ENCODE measurements at places on chromosomes 6 and 20. TPM values are rescaled to one million over a fixed set of nuclear protein-coding genes. Genes with fewer than 3 reads are reported as not detected.

The IRAK1BP1 gene
- total RNA-seq = 1.9 TPM

DNA sequence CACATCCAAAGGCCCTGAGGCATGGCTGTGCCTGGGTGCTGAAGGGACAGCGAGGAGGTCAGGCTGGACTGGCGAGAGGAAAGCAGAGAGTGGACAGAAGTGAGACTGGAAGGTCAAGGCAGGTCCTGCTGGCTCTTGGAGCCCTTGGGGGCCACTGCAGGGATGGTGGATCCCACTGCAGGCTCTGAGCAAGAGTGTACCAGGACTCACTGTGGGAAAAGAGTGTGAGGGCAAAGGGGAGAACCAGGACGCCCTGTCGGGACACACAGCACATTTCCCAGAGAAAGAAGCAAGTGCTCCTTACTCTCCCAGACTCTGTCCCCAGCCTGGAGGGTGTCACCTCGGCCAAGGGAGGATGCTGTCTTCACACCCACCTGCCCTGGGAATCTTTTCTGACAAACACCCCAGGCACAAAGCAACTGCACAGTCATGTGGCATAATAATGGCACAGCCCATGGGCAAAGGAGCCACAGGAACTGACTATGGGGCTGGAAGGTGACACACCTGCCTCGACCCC is 172.3 kb upstream of the CST7 start:
- DNase-seq = no peak
- H3K27ac ChIP-seq = no peak overlapping the region
- H3K36me3 ChIP-seq = no peaks in the 10 kb centered on the region

The PPARD gene
- 10.4 TPM for total RNA-seq

The PSORS1C2 gene
- total RNA-seq = not detected

- H3K27ac ChIP-seq = no peak overlapping the region
- no peak overlapping the region for H3K4me3 ChIP-seq
- no peak for DNase-seq
- no peaks in the 10 kb centered on the region for H3K4me1 ChIP-seq
These were observed 31.4 kb upstream of the SIRPG start for GRCh38 chr20:1688886-1689538.

DNA sequence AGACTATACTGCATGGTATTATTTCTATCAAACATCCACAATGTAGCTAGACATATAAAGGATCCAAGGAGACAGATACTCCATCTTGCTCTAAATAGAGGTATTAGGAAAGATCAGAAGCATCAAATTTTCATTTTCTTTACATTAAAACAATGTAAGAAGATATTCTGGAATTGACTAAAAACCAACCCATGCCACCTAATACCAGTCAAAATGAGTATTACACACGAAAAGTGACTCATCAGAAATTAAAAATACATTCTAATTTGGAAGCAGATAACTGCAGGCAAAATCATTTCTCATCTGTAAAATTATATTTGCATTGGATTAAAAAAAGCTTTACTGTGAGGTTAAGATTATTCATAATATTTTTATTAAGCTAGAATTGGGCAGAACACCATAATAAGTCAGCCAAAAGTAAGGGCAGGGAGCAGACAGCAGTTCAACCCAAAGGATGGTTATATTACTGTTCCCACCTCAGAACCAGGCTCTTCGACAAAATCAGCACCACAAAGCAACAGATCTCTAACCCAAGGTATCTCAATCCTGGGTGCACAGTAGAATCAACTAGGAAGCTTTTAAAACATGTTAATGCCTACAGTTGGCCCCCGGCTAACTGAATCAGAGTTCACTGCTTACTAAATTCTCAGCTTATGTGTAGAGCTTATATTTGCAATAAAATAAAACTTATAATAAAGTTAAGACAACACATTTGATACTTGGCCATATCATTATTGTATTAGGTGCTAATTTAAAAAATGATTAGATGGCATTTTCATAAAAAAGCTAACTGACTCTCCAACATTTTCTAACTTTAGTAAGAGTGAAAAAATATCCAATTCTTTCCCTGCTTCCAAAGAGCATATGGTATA is 35.2 kb downstream of the SAMD3 start:
- H3K4me1 ChIP-seq = no peaks in the 10 kb centered on the region
- no peak for DNase-seq
- H3K36me3 ChIP-seq = no peaks in the 10 kb centered on the region
- no peak overlapping the region for H3K4me3 ChIP-seq
- no peaks in the 10 kb centered on the region for H3K27me3 ChIP-seq
- no peak overlapping the region for H3K27ac ChIP-seq

DNA sequence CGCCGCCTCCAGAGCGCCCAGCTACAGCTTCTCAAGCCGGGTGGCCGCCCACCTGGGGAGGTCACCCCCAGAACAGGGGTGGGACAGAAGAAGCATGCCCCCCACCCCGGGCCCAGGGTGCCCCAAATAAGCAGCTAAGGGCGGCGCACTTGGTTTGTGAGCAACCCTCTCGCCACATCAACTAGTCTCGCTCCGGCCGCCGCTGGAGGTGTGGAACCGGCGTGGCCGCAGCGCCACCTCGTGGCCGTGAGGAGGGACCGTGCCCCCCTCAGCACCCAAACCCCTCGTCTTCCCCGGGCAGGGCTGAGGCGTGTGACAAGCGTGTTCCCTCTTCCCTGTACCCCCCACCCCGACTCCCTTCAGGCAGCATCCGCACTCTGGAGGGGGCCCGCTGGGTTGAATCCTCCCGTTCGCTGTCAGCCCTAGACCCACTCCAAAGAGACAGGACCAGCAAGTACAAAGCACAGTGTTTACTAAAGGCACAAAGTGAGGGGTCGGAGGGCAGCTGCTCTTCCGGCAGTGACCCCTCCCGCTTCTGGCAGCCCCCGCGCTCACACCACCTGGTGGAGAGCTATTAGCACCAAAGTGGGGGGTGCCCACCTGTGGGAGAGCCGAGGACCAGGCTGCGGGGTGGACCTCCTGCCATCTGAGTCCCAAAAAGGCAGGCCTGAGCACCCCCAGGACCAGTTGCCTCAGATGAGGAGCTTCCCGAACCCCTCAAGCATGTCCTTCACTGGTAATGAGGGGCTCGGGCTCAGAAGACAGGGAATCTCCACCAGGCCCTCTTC is 45.4 kb downstream of the MDFI start:
- peaks cover under 1% of the 10 kb centered on the region for H3K27me3 ChIP-seq
- DNase-seq = peak; percentile 51

The ATP6V1G2 gene
- total RNA-seq = 3.1 TPM

The RAB32 gene
- total RNA-seq = 108 TPM

DNA sequence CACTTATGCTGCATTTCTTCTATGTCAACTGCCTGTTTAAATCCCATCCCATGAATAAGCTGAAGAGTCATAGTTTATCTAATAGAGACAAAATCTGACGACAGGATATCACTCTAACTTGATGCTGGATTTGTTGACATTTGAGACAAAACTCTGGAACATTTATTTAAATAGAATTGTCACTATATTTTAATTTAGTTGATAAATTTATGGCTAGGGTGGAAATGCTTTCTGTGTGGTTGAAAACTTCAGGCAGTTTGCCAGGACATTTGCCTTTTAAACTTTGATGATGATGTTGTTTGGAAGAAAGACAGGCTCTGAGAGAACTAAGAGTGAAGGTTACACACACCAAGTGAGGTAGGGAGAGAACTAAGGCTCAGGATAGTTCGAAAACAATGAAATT is 68.1 kb downstream of the GJA1 start:
- H3K4me3 ChIP-seq = no peak overlapping the region
- H3K36me3 ChIP-seq = no peaks in the 10 kb centered on the region
- DNase-seq = peak; percentile 70
- peak overlapping the region; percentile 97 for H3K27ac ChIP-seq

- H3K27me3 ChIP-seq = peaks cover 8% of the 10 kb centered on the region
- H3K27ac ChIP-seq = no peak overlapping the region
- H3K4me1 ChIP-seq = peaks cover 10% of the 10 kb centered on the region
- peak; percentile 14 for DNase-seq
These were observed 53.5 kb downstream of the PXDC1 start for GRCh38 chr6:3698021-3698420.

DNA sequence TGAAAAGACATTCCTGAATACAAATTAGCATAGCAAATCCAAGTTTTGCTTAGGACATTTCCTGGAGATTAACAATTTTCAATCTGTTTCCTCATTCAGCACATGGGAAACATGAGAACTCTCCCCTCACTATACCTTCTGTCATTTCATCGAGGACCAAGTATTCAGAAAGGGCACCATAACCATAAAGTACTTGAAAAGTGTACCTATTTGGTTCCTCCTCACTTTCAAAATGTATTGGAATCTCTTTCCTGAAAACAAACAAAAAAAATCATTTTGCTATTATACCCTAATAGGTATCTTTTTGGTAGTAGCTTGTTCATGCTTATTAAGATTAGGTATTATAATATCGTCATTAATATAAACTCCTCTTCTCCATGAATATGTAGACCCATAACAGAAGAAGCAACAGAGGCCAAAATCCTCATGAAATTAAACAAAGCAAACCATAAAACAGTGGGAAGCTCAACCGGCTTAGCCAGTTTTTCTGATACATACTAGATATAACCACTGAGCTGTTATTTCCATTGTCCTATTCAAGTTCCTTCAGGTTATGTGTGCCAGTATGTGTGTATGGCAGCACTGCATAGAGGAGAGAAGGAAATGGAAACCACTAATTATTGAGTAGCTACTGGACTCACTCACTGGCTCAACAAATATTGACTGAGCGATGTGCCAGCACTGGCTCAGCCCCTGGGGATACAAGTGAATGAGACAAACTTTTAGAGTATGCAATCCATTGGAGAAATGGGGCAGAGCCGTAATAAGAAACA is 274.0 kb downstream of the MAFB start:
- no peak for DNase-seq
- H3K27me3 ChIP-seq = no peaks in the 10 kb centered on the region
- no peak overlapping the region for H3K27ac ChIP-seq
- no peaks in the 10 kb centered on the region for H3K36me3 ChIP-seq

The VARS2 gene
- 7.2 TPM for total RNA-seq

GRCh38 chr6:121639021-121639420 is 203.6 kb downstream of the GJA1 start:
- H3K4me1 ChIP-seq = no peaks in the 10 kb centered on the region
- H3K27ac ChIP-seq = no peak overlapping the region
- H3K36me3 ChIP-seq = no peaks in the 10 kb centered on the region
- no peak overlapping the region for H3K4me3 ChIP-seq
- H3K27me3 ChIP-seq = no peaks in the 10 kb centered on the region
- DNase-seq = no peak

DNA sequence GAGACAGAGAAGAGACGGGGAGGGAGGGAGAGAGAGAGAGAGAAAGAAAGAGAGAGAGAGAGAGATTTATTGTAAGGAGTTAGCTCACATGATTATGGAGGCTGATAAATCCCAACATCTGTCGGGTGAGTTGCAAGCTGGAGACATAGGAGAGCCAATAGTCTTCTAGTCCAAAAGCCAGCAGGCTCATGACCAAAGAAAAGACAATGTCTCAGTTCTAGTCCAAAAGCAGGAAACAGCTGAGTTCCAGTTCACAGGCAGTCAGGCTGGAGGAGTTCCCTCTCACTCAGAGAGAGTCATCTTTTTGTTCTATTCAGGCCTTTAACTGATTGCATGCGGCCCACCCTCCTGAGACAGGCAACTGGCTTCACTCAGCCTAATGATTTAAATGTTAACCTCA is 416.6 kb downstream of the PREX1 start:
- H3K27me3 ChIP-seq = no peaks in the 10 kb centered on the region
- H3K4me3 ChIP-seq = no peak overlapping the region
- H3K36me3 ChIP-seq = no peaks in the 10 kb centered on the region

The ADGRF1 gene
- total RNA-seq = not detected

DNA sequence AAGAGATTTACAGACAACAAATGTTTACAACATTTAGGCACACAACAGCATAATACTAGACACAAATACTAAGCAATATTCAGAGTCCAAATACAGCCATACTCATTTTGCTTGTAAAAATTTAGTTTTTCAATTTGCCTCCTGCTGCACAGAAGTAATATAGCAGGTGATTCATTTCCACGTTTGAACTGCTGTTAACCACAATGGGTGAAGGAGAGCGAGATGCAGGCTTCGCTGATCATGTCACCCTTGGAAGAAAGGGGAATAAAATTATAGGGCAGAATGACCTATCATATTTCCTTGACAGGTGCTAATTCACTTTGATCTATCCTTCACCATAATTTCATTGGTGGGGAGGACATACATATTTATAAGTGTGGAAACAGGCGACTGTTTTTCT is 643.8 kb upstream of the AGPAT4 start:
- no peak overlapping the region for H3K27ac ChIP-seq
- no peak overlapping the region for H3K4me3 ChIP-seq

- peak; percentile 83 for DNase-seq
- H3K4me3 ChIP-seq = no peak overlapping the region
- H3K4me1 ChIP-seq = peaks cover 8% of the 10 kb centered on the region
- H3K27ac ChIP-seq = no peak overlapping the region
- no peaks in the 10 kb centered on the region for H3K27me3 ChIP-seq
These were observed 6.2 kb downstream of the PXT1 start for GRCh38 chr6:36436466-36436865.

The XKR7 gene
- not detected for total RNA-seq

The BANF2 gene
- total RNA-seq = not detected

DNA sequence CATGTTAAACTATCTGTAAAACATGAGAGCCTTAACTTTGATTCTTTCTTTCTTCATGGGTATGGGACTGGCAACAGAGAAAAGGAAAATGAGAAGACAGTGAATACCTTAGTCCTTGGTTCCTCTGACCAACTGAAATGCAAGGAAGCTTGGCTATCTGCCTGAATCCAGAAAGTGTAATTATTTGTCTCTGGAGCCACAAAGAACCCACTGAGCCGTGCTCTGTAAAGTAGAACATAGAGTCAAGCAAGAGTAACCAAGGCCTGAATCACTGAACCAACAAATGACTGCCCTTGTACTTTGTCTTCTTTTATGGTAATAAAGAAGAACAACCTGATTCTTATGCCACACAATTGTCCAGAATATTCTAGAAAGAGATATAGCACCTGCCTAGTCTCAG is 27.6 kb downstream of the PKHD1 start:
- no peaks in the 10 kb centered on the region for H3K27me3 ChIP-seq
- H3K27ac ChIP-seq = no peak overlapping the region
- no peak overlapping the region for H3K4me3 ChIP-seq
- no peaks in the 10 kb centered on the region for H3K36me3 ChIP-seq

The NOX3 gene
- total RNA-seq = not detected

The PRSS16 gene
- total RNA-seq = not detected

- no peak overlapping the region for H3K4me3 ChIP-seq
- H3K36me3 ChIP-seq = no peaks in the 10 kb centered on the region
- H3K4me1 ChIP-seq = no peaks in the 10 kb centered on the region
- peaks cover 8% of the 10 kb centered on the region for H3K27me3 ChIP-seq
These were observed 41.6 kb upstream of the FRMD1 start for GRCh38 chr6:168120390-168121302.

The KCNK15 gene
- total RNA-seq = not detected

The OR2B6 gene
- not detected for total RNA-seq

The GLP1R gene
- total RNA-seq = not detected

The FRMD1 gene
- not detected for total RNA-seq

- peaks cover 14% of the 10 kb centered on the region for H3K4me1 ChIP-seq
- no peak overlapping the region for H3K4me3 ChIP-seq
- no peaks in the 10 kb centered on the region for H3K27me3 ChIP-seq
- peak overlapping the region; percentile 95 for H3K27ac ChIP-seq
These were observed 36.9 kb downstream of the ARHGAP18 start for GRCh38 chr6:129672881-129673631.

GRCh38 chr6:140441256-140441655 is 1066.8 kb upstream of the CITED2 start:
- H3K27ac ChIP-seq = peak overlapping the region; percentile 4
- no peak overlapping the region for H3K4me3 ChIP-seq
- H3K36me3 ChIP-seq = no peaks in the 10 kb centered on the region
- peak; percentile 63 for DNase-seq
- peaks cover 13% of the 10 kb centered on the region for H3K4me1 ChIP-seq
